ENCODE measurements at places on chromosomes 1 and 21.

GRCh38 chr1:39170731-39171667 lies 33.5 kb upstream of the MACF1 start:
- no peak for DNase-seq

GRCh38 chr1:66384258-66384921 lies 149.6 kb upstream of the SGIP1 start:
- no peak for DNase-seq

DNA sequence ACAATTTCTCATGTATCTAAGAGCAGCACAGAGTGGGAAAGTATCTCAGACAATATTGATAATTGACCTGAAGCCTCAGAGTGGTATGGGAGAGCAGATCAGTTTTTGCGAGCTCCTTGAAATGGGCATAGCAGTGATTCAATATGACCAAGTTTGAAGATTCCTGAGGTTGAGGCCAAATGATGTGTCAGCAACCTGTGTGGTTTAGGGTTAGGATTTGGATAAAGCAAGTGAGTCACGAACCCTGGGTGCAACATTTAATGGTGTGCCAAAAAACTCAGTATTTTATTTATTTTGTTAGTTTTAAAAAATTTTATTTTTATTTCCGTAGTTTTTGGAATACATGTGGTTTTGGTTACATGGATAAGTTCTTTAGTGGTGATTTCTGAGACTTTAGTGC lies 92.5 kb upstream of the C21orf91 start:
- no peak for DNase-seq

- no peak for DNase-seq
Measured at GRCh38 chr1:195697130-195697529, 911.1 kb downstream of the KCNT2 start.

All from bone marrow (tissue), 2 donors.